ENCODE measurements at places on chromosomes 7 and 10. TPM values are rescaled to one million over a fixed set of nuclear protein-coding genes. Genes with fewer than 3 reads are reported as not detected.

GRCh38 chr10:91051829-91052228 lies 130.9 kb upstream of the ANKRD1 start:
- no peak overlapping the region for H3K27ac ChIP-seq
- H3K4me1 ChIP-seq = peaks cover 22% of the 10 kb centered on the region
- no peak overlapping the region for H3K4me3 ChIP-seq
- H3K27me3 ChIP-seq = peaks cover 13% of the 10 kb centered on the region
- DNase-seq = no peak

- no peak overlapping the region for H3K27ac ChIP-seq
- H3K4me1 ChIP-seq = peaks cover 2% of the 10 kb centered on the region
- H3K27me3 ChIP-seq = no peaks in the 10 kb centered on the region
Observed at GRCh38 chr10:112803961-112804401, 146.1 kb upstream of the TCF7L2 start.

DNA sequence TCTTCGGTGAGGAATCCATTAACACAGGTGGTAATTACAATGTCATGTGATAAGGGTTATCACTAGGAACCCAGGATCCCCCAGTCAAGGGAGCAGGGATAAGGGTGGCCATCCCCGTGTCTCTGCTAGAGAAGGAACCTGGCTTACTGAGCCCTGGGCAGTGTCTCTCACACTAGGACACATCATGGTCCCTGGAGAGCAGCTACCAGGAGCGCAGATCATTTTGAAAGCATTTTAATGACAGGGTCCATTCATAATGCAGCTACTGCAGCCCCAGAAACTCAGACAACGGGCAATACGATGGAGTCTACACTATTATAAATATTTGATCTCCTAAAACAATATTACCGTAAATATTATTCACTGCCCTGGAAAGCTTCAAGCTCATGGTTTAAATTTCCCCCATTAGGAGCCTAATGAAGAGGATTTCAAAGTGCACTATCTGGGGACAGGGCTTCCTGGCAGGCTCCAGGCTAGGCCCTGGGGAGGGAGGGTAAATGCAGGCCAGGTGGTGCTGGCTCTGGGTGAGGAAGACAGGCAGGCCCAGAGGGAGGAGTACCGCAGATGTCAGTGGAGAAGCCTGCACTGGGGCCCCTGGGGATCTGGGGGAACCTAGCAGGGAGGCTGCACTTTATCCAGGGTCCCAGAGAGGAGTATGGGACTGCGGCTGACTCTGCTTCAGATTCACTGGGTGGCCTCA lies 52.6 kb upstream of the LOXL4 start:
- no peak for DNase-seq
- H3K4me3 ChIP-seq = no peak overlapping the region
- H3K27me3 ChIP-seq = no peaks in the 10 kb centered on the region
- no peaks in the 10 kb centered on the region for H3K36me3 ChIP-seq

DNA sequence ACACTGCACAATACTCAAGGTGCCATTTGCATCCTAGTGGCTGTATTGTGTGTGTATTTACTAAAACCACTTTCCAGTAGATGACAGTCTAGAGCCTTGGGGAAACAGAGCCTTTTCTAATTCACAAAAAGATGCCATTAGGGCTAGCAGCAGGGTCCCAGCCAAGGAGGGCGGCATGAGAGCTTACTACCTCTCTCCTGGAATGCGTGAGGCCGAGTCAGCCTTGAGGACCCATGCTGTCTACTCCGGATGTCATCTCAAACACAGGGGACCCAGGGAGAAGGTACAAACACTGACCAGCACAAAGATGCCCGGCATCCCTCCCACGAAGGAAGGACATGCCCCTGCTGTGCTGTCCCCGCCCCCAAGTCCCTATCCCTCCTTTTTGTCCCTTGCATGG lies 65.5 kb downstream of the CYCS start:
- peaks cover 6% of the 10 kb centered on the region for H3K27me3 ChIP-seq
- DNase-seq = no peak
- no peak overlapping the region for H3K27ac ChIP-seq
- H3K4me1 ChIP-seq = peaks cover 12% of the 10 kb centered on the region
- no peak overlapping the region for H3K4me3 ChIP-seq

- peaks cover 58% of the 10 kb centered on the region for H3K4me1 ChIP-seq
- H3K27ac ChIP-seq = no peak overlapping the region
- no peak overlapping the region for H3K4me3 ChIP-seq
- H3K36me3 ChIP-seq = no peaks in the 10 kb centered on the region
- peaks cover 1% of the 10 kb centered on the region for H3K27me3 ChIP-seq
- no peak for DNase-seq
Observed at GRCh38 chr7:115475206-115475605, 553.3 kb downstream of the MDFIC start.

- peaks cover 7% of the 10 kb centered on the region for H3K27me3 ChIP-seq
- peaks cover 23% of the 10 kb centered on the region for H3K4me1 ChIP-seq
- H3K36me3 ChIP-seq = peaks cover 16% of the 10 kb centered on the region
- DNase-seq = no peak
- H3K27ac ChIP-seq = no peak overlapping the region
Observed at GRCh38 chr7:134995239-134996096, 9.2 kb downstream of the AGBL3 start.

DNA sequence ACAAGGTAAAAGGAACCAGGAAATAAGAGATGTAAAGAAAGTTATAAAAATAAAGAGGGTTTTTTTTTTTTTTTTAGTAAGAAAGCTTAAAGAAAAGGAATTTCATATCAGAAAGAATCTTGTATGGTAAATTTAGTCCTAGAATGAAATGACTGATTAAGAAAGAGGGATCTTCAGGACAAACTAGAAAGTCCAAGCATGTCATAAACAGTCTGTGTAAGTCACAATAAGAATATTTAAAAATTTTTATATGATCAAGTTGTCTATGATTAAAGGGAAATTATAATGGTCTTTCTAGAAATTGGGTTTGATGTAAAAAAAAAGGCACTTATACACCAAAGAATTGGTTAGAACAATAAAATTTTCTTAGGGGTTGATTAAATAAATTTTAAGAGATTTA lies 289.5 kb downstream of the XPNPEP1 start:
- DNase-seq = no peak
- no peaks in the 10 kb centered on the region for H3K27me3 ChIP-seq
- H3K4me1 ChIP-seq = no peaks in the 10 kb centered on the region
- H3K27ac ChIP-seq = no peak overlapping the region

Gene THSD7A
- not detected for total RNA-seq

Gene CDK1
- total RNA-seq = 39.7 TPM

All from HFFc6 (cell line).